Right cardiac atrium (tissue), 5 donors: ENCODE measurements at places on chromosomes 4 and X. TPM values are rescaled to one million over a fixed set of nuclear protein-coding genes. Genes with fewer than 3 reads are reported as not detected.

The ATP2B3 gene
- total RNA-seq, result not detected

- DNase-seq, result no peak
Measured at GRCh38 chrX:153974726-153975286, 2.3 kb downstream of the TMEM187 start.

The TMPRSS11A gene
- not detected for total RNA-seq

The TREX2 gene
- total RNA-seq, result not detected

GRCh38 chrX:129798888-129799287 lies 19.1 kb downstream of the SASH3 start:
- DNase-seq, result no peak

GRCh38 chrX:153831429-153832150 lies 1.2 kb upstream of the PDZD4 start:
- no peak for DNase-seq

The NIPAL1 gene
- total RNA-seq, result 0.23 TPM

DNA sequence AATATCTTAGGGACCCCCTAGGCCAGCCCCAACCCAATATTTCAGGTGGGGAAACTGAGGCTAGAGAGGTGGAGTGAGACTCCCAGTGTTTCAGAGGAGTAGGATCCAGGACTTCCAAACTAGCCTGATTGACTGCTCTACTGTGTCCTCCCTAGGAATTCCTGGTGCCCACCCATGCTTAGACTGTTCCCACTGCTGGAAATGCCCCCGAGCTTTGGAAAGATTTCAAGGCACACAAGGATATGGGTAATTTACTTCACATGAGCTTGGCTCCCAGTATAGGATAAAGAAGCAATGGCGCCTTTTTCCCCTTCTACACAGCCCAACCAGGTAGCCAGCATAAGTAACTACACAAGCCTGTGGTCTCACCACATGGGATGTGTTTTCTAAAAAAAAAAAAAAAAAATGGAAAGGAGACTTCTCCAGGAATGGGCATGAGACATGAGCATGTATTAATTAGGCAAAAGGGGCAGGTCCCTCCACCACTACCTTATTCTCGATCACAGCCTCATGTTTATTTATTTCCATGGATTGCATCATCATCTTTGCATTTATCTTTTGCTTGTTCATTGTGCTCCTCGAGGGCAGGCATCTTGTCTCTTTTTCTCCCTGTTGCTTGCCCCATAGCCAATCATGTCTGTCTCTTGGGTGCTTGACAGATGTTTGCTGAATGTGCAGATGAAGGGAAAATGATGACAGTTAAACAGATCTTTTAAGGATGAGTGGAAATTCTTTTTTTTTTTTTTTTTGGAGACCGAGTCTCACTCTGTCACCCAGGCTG lies 66.7 kb downstream of the DRD5 start:
- no peak for DNase-seq

DNA sequence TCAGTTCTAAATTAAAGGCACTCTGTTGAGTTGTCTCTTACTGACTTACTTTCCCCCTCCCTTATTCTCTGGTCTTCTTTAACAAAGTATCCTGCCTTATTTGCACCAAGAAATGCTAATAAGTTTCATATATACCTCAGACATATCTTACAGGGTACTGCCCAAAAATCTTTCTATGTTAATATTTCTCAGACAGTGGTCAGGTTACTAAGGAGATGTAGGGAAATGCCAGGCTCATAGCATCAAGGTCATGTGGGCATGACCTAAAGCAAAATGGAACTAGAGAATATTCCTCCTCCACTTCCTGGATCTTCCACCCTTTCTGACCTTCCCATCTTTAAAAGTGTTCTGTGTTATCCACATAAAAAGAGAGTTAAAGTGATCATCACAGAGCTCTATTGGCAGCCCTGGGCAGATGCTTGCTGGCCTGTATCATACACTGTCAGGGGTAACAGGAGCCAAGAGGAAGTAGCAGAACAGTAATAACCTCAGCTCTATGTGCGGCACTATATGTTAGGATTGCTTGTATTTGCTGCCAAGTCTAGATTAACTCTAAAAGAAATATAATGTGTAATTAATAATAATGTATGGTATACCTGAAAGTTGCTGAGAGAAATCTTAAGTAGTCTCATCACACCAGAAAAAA lies 74.3 kb downstream of the IQCM start:
- DNase-seq, result no peak

DNA sequence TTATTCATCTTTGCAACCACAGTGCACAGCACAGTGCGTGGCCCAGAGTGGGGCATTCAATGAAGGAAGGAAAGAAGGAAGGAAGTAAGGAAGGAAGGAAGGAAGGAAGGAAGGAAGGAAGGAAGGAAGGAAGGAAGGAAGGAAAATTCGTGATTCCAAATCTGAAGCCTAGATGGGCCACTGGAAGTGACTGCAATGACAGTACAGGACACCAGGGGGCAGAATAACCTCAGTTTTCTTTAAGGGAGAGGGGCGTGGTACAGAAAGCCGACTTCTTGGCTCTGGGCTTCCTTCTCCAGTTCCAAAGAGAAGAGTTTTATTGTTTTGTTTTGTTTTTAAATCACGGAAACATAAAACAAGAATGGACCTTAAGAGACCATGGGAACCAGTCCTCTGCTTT lies 47.8 kb downstream of the APLN start:
- peak; percentile 66 for DNase-seq

DNA sequence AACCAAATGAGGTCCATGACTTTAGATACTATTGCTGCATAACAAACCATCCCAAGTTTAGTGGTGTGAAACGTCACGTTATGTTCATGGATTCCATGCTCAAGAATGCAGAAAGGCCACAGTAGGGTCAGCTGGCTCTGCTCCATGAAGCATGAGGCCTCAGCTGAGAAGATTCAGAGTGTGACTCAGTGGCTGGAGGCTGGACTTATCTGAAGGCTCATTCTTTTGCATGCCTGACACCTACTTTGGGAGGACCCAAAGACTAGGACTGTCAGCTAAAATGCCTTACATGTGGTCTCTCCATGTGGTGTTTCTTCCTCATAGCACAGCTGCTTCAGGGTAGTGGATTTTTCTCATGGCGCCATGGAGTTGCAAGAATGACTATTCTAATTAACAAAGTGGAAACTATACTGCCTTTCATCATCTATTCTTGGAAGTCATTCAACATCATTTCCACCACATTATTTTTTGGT lies 11.5 kb upstream of the CCDC149 start:
- no peak for DNase-seq

DNA sequence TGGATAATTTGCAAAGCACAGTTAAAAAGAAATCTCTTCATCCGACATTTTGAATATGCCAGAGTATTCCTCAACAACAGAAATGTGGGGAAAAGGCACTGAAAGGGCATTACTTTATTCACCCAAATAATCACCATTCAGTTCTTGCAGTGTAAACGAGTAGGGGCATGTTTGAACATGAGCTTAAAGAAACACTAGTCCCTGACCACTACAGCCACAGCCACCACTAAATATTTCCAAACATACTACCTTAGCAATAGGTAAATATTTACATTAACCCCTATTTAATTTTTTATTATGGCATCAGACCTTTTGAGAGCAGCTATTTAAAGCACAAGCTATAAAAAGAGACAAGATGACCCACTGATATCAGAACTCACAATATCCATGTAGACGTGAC lies 27.6 kb downstream of the MCF2 start:
- DNase-seq, result no peak

DNA sequence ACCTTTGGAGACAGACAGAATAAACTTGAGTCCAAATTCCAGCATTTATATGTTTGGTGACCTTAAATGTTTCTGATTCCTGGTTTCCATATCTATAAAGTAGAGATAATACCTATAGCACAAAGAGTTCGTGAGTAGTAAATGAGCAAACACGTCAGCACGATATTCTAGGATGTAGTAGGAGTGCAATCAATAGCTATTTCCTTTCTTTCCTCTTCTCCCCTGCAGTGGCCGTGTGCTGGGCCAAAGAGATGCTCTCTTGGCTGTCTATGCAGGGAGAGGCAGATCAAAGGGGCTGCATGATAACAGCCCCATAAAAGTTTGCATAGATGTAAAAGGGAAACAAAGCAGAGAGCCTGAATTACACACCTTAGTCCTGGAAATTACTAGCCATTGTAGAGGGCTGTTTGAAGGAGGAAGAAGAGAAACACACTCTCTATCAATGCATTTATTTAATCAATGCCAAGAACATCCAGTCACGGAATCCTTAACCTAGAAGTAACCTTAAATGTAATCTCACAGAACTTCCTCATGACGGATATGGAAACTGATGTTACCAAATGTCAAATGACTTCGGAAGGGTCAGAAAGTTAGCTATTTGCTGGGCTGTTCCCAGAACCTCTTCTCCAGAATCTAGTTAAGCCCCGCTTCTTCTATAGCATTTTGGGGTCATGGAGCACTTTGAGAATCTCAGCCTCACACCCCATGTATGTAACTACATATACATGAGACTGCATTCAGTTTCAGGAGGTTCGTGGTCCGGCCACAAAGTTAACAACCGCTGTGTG lies 35.5 kb upstream of the PLAC8 start:
- DNase-seq, result no peak

DNA sequence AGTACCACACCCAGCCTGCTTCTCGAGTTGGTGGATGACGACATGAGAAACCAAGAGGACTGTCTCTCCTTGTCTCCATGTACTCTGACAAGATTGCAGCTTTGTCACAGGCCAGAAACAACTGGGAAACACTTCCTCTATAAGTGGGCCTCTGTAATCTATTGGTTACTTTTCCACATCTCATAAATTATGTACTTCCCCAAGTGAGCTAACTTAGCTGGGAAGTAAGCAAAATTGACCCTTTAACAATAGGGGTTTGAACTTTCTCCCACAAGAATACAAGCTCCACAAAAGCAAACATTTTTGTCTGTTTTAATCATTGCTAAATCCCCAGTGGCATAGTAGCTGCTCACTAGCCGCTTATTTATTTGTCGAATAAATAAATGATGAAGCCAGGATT lies 14.1 kb upstream of the USO1 start:
- no peak for DNase-seq

GRCh38 chr4:88719381-88719780 lies 21.8 kb upstream of the NAP1L5 start:
- no peak for DNase-seq

DNA sequence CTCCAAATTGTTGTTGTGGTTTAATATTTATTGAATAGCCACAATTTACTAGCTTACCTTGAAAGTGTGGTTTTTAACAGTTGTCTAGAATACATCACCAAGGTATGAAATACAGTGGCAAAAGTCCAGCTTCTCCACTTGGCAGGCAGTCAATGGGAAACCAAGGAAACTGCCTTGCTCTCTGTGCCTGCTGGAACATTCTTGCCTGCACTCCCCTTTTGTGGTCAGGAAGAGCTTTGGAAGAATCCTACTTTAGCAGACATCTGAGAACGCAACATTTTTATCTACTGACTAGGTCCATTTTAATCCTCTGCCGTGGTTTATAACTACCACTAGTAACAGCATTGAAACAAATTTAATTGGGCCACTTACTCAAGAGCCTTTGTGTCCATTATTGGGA lies 64.5 kb downstream of the TENM3 start:
- DNase-seq, result no peak

DNA sequence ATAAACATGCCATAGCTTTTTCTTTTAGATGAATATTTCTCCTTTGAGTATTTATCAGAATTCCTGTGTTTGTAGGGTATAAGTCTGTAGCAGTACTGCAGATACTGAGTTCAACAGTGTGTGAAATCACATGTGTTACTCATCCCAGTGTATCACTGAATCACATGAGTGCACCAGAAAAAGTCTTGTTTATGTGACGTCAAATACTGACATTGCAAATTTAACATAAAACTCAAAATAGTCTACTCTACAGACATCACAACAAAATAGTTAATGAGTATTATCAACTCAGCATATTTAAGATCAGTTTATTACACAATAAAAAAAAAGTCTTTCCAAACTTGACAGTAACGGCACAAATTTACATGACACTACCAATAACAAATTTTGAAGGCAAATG lies 221.3 kb downstream of the DCTD start:
- DNase-seq, result no peak

DNA sequence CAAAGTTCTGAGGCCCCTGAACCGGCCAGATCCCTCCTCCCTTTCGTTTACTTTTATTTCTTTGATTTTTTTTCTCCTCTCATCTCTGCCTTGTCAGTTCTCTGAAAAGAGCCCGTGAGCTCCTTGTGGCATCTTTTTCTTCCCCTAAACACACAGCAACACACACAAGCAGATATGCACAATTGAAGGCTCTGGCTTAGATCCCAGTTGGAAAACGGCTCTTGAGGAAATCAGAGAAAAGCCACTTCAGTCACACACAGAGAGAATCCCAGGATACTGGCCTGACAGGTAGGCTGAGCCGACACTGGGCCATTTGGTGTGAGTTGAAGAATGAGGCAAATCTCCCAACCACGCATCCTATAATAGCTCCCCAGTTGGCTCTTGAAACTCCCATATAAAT lies 12.9 kb downstream of the DIPK2B start:
- no peak for DNase-seq

The NXF2B gene
- not detected for total RNA-seq

DNA sequence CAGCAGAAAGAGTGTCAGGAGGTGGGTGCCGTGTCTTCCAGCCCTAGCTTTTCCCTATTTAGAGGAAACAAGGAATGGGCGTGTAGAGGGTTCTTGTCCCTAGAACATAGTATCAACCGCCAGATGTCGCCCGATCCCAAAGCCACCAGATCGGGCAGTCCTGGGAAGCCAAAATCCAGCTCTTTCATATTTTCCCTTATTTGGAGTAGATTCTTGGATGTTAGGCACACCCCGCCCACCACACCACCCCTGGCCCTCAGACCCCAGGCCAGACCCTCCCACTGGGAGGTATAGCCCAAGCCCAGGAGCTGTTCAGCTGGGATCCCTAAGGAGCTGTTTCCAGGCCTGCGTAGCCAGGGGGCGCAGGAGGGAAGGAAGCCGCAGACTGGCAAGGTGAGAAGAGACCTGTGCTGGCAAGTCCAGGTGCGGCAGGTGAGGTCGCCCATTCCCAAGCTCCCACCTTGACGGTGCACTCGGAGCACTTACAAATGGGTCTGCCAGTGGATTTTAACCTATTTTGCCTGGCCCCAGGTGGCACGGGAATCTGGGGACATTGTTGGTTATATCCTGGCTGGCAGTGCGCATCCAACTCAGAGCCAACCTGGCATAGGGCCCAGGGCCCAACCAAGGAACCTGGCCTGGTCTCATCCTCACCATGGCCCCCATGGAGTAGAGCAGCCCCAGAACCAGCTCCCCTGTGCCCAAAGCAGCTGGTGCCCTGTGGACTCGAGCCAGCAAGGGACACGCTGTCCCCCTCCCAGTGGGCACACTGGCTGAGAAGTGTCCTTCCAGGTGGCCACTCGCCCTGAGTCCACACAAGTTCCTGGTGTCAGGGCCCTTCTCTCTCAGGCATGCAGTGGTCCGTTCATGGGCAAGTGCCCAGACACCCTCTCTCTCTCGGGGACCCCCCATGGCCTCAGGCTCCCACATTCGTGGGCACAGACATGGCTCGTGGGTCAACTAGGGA lies 811 bp downstream of the FLNA start:
- peak; percentile 71 for DNase-seq

GRCh38 chrX:53244610-53245009 lies 19.6 kb upstream of the KDM5C start:
- DNase-seq, result no peak

GRCh38 chr4:54945838-54946237 lies 179.6 kb downstream of the KDR start:
- no peak for DNase-seq

The STARD8 gene
- total RNA-seq, result 12.2 TPM

The KLF3 gene
- 22.2 TPM for total RNA-seq
